ENCODE measurements at places on chromosomes 1 and 21.

- no peak for DNase-seq
Observed at GRCh38 chr1:183278739-183279591, 92.9 kb downstream of the LAMC2 start.

GRCh38 chr1:2429780-2430591, 17.6 kb upstream of the PEX10 start:
- DNase-seq = no peak

GRCh38 chr1:40927781-40928180, 51.7 kb upstream of the CTPS1 start:
- no peak for DNase-seq

DNA sequence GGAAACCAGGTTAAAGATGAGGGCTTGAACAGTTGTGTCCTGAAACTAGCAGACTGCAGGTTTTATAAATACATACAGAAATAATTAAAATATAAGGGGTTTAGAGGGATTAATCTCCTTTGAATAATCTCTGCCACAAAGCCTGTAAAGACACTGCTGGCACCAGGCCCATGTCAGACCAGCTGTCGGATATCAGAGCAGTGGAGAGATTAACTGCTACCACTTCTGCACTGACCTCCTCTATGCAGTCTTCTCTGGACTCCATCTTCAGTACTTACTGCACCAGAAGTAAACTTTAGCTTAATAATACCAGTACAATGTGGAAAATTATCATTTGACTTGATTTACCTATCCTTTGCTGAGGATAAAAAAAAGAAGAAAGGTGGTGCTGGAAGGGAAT, 128.6 kb downstream of the LHX4 start:
- no peak for DNase-seq

DNA sequence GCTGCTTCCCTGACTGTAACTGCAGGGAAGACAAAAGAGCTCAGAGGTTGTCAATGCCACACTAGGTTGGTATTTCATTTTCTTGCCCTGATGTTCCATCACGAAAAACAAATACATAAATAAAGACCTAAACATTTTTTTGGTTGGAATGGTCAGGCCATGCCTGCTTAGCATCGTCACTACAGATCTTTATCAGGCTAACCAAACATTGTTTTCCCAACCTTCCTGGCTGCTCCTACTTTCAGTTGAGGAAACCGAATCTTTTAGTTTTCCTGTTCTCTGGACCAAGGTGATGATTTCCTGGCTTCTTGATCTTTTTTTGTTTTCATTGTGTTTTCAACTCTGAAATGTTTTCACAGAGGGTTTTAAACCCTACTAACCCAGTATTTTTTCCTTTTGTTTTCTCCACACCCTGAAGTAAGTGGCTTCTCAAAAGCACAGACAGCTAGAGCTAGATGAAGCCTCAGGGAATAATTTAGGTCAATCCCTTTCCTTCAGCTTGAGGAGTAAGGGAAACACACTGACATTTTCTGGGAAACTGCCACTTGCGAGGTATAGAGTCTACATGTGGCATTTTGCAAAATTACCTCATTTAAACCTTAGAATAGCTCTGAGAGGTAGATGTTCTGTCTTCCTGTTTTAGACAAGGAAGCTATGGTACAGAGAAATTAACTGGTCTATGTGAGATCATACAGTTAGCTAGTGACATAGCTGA, 67.2 kb upstream of the CNN3 start:
- DNase-seq = no peak

DNA sequence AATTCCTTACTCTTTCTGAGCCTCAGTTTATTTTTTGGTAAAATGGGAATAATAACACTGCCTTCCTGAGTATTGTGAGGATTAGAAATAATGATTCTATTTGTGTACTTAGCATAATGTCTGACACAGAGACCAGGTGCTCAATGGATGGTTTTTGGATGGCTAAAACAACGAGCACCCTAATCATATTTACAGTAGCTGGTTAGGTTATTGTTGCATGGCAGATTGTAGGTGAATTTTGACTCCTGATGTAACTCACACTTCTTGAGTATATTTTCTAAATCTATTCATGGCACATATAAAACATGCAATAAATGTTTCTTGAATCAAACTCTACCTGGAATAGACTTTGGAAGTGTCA, 11.9 kb upstream of the DUSP10 start:
- DNase-seq = no peak

- DNase-seq = no peak
Observed at GRCh38 chr1:33763406-33763805, 100.5 kb upstream of the HMGB4 start.

- no peak for DNase-seq
Observed at GRCh38 chr21:41670056-41670805, 96.6 kb downstream of the RIPK4 start.

DNA sequence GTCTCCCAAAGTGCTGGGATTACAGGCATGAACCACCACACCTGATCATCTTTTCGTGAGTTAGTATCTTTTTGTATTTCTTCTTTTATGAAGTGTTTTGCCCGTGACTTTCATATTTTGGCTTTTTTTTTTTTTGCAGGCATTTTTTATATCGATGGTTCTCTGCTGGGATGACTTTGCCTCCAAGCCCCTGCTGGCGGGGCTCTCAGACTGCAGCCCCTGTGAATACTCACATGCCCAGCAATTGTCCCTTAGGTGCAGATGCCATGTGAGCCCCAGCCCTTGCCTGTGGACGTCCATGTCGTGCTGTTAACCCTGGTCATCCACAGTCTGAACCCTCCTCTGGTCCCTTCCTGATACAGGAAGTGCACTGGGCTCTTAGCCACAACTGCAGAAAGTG, 21.7 kb downstream of the CRYAA start:
- no peak for DNase-seq

DNA sequence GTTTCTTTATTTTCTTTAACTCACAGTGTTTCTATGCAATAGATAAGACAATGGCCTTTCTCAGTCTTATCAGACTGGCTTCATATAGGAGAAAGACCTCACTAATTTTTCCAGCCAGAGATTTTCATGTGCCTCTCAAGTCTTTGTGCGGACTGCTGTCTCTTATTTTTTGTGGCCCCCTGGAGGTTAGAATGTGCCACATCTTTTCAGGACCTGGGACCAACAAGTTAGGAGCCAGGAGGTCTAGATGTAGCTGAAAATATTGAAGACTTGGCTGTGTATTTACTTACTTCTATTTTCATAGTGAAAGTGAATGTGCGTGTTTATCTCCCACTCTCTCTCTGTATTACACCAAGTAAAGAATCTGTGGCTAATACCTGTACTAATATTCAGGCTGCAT, 42.1 kb upstream of the CFHR3 start:
- no peak for DNase-seq

DNA sequence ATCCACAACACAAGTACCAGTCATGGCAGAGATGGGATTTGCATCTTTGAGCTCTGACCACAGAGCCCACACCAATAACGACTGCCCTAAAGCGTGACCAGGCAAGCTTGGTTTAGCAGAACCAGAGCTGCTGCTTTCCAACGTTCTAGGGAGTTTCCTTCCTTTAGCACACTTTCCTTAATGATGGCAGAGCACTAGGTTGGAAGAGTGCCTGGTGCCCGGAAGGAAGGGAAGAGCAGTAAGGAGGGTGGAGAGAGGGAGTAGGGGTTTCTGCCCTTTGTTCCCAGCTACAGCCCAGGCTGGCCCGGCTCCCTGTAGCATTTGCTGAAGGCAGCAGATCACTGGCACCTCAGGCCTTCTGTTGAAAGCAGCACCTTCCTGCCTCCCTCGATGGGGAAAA, 6.1 kb upstream of the EVA1C start:
- DNase-seq = no peak

GRCh38 chr1:216459651-216460207, 36.5 kb upstream of the USH2A start:
- DNase-seq = no peak

GRCh38 chr1:227901239-227901905, 46.4 kb downstream of the WNT9A start:
- no peak for DNase-seq

- no peak for DNase-seq
Observed at GRCh38 chr1:205524794-205525101, 20.3 kb downstream of the CDK18 start.

DNA sequence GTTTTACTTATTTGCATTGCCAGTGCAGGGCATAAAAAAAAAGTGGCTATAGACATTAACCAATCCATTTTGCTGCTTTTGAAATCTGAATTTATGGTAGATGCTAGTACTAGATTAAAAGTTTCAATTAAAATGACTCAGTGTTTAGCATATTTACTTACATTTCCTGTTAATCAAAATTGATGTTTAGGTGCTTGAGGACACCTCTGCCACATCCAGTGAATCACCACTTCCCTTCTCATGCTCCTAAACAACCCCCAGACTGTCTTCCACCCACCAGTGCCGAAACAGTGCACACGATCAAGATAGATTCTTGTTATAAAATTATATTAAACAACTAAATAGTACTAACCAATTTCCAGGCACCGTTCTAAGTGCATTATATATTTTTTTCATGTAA, 32.7 kb downstream of the HSD17B7 start:
- no peak for DNase-seq

DNA sequence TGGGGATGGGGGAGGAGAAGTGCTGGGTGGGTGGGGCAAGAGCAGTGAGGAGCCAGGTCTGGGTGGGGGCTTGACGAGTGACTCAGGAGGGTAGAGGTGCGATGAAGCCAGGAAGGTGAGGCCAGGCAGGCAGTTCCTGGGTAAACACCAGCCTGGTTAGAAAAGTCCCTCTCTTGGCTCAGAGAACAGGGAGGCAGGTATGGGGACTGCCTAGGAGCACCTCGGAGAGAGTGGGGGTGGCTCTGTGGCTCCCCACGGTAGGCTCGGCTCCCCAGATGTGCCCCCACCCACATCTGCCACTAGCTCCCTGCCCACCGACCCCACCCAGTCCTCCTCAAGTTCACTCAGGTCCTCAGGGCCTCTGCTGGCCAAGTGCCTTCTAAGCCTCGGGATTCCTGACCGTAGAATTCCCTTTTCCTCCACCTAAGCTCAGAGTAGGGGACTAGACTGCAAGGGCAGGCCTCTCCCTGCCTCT, 1.2 kb downstream of the HSPG2 start:
- DNase-seq = no peak
